ENCODE measurements at places on chromosomes 11 and 22. TPM values are rescaled to one million over a fixed set of nuclear protein-coding genes. Genes with fewer than 3 reads are reported as not detected.

DNA sequence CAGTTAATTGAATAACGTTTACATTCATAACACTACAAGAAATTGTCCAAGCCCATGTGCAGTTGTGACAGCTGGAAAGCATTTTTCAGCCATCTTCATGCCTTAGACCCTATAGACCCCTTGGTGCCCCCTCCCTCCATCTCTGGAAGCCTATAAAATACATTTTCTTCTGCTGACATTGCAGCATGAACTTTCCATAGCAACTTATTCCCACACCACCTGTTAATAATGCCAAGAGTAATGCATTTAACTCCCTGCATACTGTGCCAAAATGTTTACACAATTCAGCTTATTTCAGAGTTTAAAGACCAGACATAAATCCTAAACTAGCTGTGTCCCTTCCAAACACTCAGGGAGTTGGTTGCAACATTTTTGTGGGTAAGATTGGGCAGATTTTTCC, 143.0 kb upstream of the ARHGAP20 start:
- no peaks in the 10 kb centered on the region for H3K36me3 ChIP-seq
- DNase-seq: no peak
- H3K27me3 ChIP-seq: no peaks in the 10 kb centered on the region
- no peaks in the 10 kb centered on the region for H3K4me1 ChIP-seq
- no peak overlapping the region for H3K4me3 ChIP-seq

- no peaks in the 10 kb centered on the region for H3K36me3 ChIP-seq
- H3K27ac ChIP-seq: no peak overlapping the region
- H3K27me3 ChIP-seq: no peaks in the 10 kb centered on the region
- H3K4me1 ChIP-seq: no peaks in the 10 kb centered on the region
- no peak overlapping the region for H3K4me3 ChIP-seq
Observed at GRCh38 chr22:41758231-41758630, 42.2 kb upstream of the CCDC134 start.

DNA sequence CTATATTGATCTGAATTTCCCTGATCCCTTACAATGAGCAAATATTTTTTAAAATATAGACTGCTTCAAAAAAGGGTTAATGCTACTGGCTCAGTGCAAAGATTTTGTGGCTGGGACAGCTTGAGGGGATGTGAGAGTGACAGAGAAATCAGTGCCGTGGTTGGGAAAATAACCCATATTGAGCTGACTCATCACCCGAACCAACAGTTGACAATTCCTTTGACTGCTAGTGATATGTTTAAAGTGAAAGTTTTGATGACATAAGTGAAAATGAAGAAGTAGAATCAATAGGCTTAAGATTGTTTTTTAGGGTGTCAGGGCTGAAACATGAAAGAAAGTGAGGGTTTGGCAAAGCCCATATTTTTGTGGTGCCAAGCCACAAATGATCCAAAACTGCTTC, 257.1 kb upstream of the TENM4 start:
- no peaks in the 10 kb centered on the region for H3K27me3 ChIP-seq
- H3K4me1 ChIP-seq: no peaks in the 10 kb centered on the region
- H3K27ac ChIP-seq: no peak overlapping the region
- no peak overlapping the region for H3K4me3 ChIP-seq
- no peak for DNase-seq
- no peaks in the 10 kb centered on the region for H3K36me3 ChIP-seq

- no peaks in the 10 kb centered on the region for H3K36me3 ChIP-seq
- H3K4me1 ChIP-seq: peaks cover 3% of the 10 kb centered on the region
- H3K4me3 ChIP-seq: no peak overlapping the region
- DNase-seq: no peak
- no peak overlapping the region for H3K27ac ChIP-seq
Observed at GRCh38 chr11:122045181-122045586, 70.8 kb downstream of the BLID start.

DNA sequence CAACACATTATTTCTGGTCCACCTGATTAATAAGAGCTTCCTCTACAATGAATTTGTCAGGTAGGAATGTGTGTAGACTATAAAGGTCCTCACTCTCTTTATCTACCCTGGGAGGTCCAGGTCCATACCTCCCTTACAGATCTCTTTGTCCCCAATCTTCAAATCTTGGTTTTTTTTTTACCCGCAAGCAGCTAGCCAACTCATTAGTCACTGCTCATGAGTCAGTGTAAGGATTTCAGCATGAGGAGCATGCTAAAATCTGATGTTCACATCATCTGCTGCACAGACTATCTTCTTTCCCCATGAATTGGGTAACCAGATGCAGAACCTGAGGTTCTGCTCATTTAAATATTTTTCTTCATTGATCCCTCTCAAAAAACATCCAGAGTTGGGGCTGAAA, 397.0 kb upstream of the ISX start:
- H3K4me1 ChIP-seq: no peaks in the 10 kb centered on the region
- H3K27ac ChIP-seq: no peak overlapping the region
- no peaks in the 10 kb centered on the region for H3K36me3 ChIP-seq
- H3K27me3 ChIP-seq: no peaks in the 10 kb centered on the region

DNA sequence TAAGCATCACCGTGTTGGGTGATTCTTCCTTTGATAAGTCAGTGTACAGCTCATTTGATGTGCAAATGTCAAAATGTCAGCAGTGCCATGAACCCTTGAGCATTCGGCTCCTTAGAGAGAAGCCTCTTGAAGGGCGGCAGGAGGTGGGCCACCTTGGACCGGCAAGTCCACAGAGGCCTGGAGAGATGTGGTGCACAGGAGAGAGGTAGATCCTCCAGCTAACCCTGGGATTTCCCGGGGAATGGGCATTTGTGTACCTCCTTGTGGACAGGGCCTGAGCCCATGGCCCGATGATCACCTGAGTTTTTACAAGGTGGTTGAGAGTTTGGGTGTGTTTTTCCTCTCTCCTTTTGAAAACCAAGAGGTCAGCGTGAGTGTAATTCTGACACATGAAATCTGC, 133.2 kb upstream of the RCN1 start:
- H3K4me1 ChIP-seq: no peaks in the 10 kb centered on the region
- DNase-seq: no peak
- H3K27me3 ChIP-seq: no peaks in the 10 kb centered on the region
- H3K4me3 ChIP-seq: no peak overlapping the region
- no peaks in the 10 kb centered on the region for H3K36me3 ChIP-seq

The SCO2 gene
- total RNA-seq: 0.71 TPM

The ABCC8 gene
- total RNA-seq: not detected

The ANGPTL5 gene
- total RNA-seq: not detected

The IGLL1 gene
- not detected for total RNA-seq

Measured in SJCRH30 (cell line).